ENCODE measurements at places on chromosomes 12 and 14.
A peak's percentile ranks its signal among the peaks of the same experiment; 100 is the strongest.

- DNase-seq = no peak
Measured at GRCh38 chr14:101412739-101413138, 148.6 kb upstream of the DIO3 start.

GRCh38 chr12:53591301-53592206 is 34.6 kb downstream of the ATF7 start:
- DNase-seq = no peak

- DNase-seq = no peak
Measured at GRCh38 chr12:28242496-28243309, 52.4 kb downstream of the CCDC91 start.

DNA sequence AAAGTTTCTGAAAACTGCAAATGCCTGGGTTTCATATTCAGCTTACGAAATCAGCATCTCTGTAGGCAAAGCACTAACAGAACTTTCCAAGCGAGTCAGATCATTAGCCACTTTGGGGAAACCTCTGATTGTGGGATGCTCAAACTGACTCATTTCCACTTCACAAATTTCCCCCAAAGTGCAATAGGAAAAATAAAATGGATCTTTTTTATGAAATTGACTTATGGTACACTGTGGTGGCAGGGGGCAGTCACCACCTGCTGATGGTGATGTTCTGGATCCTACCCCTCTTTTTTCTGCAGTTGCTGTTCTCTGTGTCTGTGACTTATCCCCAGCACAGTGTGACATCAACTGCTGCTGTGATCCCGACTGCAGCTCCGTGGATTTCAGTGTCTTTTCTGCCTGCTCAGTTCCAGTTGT is 5.6 kb downstream of the TCTN1 start:
- DNase-seq = no peak

GRCh38 chr14:87457720-87458119 is 535.3 kb downstream of the GALC start:
- no peak for DNase-seq

DNA sequence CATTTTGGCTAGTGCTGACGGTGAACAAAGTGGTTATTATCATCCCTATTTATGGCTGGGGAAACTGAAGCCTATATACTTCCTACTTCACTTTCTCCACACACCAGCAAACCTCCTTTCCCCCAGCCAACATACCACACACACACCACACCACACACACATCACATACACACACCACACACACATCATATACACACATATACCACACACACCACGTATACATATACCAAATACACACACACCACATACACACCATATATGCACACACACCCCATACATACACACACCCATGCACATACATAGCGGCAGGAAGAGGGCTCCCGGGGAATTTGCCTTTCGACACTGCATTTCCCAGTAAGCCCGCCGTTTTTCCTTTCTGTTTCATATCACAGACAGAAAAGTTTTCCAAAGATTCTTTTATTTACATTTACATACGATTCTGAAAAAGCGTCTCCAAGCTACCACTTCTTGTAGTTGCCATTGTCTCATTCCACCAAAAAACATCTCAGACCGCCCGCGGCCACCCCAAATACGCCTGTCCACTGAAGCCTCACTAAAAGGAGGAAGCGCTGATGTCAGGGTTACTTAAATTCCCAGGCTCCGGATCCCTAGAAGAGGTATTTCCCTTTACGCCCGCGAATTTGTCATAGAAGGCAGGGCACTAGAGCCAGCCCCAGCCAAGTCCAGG is 823 bp upstream of the RAB5B start:
- DNase-seq = no peak

- no peak for DNase-seq
Measured at GRCh38 chr14:85533861-85534291, 3.9 kb downstream of the FLRT2 start.

DNA sequence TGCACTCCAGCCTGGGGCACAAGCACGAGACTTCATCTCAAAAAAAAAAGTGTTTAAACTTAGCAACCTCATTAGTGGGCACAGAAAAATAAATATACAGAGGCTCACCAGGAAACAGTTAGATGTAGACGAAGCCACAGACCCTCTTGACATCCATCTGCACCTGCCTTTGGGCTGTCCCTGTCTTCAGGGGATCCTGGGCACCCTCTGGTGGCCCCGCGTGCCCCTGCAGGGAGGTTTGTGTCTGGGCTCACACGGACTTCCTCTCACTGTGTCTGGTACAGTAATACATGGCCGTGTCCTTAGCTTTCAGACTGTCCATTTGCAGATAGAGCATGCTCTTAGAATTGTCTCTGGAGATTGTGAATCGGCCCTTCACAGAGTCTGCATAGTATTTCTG is 916.5 kb downstream of the TMEM121 start:
- DNase-seq = peak; percentile 31

DNA sequence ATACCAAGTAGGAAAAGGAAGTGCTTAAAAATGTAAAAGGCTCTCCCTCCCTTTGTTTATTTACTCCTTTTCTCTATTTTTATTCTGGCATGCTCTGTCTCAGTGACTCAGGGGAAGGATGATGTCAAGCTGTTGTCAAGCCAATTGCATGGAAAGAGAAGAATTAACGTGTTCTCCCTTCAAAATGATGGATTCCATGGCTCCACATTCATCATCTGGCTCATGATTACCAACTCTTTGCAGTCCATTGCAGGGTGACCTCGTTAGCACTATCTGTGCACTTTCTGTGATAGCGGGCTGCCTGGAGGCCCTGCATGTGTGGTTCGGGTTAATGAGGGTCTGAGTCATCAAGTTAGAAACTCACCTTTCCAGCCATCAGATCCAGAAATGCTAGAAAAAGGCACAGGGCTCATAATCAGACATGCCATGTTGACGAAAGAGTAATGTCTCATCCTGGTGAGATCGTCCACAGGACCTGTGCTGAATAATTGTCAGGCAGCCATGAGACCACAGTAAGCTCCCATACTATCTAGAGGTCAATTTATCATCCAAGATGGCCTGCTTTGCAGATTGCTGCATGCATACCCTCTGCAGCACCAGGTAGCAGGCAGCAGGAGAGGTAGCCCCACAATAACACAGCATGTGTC is 79.2 kb upstream of the BTG1 start:
- no peak for DNase-seq
